Tongue (tissue), 3 donors: ENCODE measurements at places on chromosomes 5 and 9. TPM values are rescaled to one million over a fixed set of nuclear protein-coding genes. Genes with fewer than 3 reads are reported as not detected.

RANBP3L gene
- 8.4 TPM for total RNA-seq

TMEM8B gene
- 8.2 TPM for total RNA-seq

BTNL8 gene
- total RNA-seq = not detected

CARD9 gene
- total RNA-seq = 4.3 TPM

EGFLAM gene
- total RNA-seq = 37.6 TPM

LCNL1 gene
- 0.31 TPM for total RNA-seq

CD74 gene
- 75.4 TPM for total RNA-seq

QRFP gene
- not detected for total RNA-seq

SEMA5A gene
- 40.3 TPM for total RNA-seq

PFN3 gene
- total RNA-seq = not detected

PCDHA3 gene
- 0.10 TPM for total RNA-seq

ROR2 gene
- total RNA-seq = 14.0 TPM

C9 gene
- total RNA-seq = not detected

FOXI1 gene
- not detected for total RNA-seq

AQP3 gene
- 143 TPM for total RNA-seq

SHC3 gene
- 1.1 TPM for total RNA-seq

OR13J1 gene
- not detected for total RNA-seq

GFM2 gene
- total RNA-seq = 54.5 TPM

MBLAC2 gene
- 5.7 TPM for total RNA-seq

JAKMIP2 gene
- 8.2 TPM for total RNA-seq

UQCRQ gene
- 176 TPM for total RNA-seq

SHOC1 gene
- not detected for total RNA-seq

FOXD4L6 gene
- not detected for total RNA-seq

CDH18 gene
- total RNA-seq = 0.62 TPM

SMIM33 gene
- not detected for total RNA-seq

TMEM174 gene
- total RNA-seq = not detected

SLC46A2 gene
- not detected for total RNA-seq

HTR1A gene
- not detected for total RNA-seq

CCDC69 gene
- 21.5 TPM for total RNA-seq

GMCL2 gene
- not detected for total RNA-seq

GPRIN1 gene
- 0.72 TPM for total RNA-seq

IFNA21 gene
- total RNA-seq = not detected

ZDHHC11B gene
- total RNA-seq = 5.3 TPM

NFIB gene
- 161 TPM for total RNA-seq

TSSK1B gene
- total RNA-seq = not detected

SUSD1 gene
- total RNA-seq = 16.0 TPM

GLRA1 gene
- total RNA-seq = not detected

MOCS2 gene
- total RNA-seq = 44.6 TPM
